ENCODE measurements at places on chromosomes 6 and 20.

GRCh38 chr6:1228754-1229191 is 83.1 kb upstream of the FOXQ1 start:
- DNase-seq, result no peak

DNA sequence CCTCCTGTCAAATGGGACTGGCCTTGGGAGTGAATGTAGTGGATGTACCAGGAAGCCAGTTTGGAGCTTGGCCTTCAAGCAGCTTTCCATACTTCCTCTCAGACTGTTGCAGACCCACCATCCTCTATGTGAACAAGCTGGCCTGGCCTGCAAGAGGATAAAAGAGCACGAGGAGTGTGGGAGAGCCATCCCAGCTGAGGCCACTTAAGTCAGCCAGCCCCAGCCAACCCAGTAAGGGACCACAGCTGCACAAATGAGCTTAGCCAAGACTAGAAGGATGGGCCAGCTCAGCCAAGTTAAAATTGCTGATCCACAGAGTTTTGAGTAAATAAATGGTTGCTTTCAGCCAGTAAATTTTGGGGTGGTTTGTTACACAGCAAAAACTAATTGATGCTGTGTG is 156.9 kb upstream of the SOX4 start:
- no peak for DNase-seq

GRCh38 chr6:2035826-2036709 is 209.3 kb downstream of the GMDS start:
- DNase-seq, result no peak

GRCh38 chr6:98578016-98578415 is 256.4 kb upstream of the POU3F2 start:
- no peak for DNase-seq

DNA sequence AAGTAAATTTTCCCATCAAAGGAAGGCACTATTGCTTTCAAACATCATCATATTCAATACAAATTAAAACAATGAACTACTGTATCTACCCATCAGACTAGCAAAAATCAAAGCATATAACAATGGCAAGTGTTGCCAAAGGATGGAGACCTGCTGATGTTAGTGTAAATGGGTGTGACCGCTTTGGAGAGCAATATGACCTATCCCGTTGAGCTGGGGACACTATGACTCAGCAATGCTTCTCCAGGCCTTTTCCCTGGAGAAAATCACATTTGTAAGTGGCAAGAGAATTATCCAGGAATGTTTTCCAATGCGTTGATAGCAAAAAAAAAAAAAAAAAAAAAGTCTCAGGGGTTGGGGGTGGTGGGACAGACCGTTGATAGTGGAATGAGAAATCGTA is 46.1 kb downstream of the PHACTR3 start:
- DNase-seq, result no peak

All from CD14-positive monocyte (primary cell).